ENCODE measurements at places on chromosomes 5 and 9.

DNA sequence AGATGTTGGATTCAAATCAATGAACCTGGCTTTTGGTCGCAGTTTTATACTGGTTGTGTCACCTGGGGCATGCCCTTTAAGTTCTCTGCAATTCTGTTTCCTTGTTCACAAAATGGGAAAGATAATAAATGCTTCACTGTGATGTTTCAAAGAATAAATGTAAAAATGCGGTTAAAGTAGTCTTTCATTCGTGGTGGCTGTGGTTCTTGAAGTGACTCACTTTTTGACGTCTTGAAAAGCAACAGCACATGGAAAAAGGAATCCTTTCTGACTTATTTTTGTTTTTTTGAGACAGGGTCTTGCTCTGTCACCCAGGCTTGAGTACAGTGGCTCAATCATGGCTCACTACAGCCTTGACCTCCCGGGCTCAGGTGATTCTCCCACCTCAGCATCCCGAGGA, 88.4 kb upstream of the SLIT3 start:
- no peak for DNase-seq

- DNase-seq, result no peak
These were observed 81.9 kb downstream of the PTPN3 start for GRCh38 chr9:109416135-109416706.

DNA sequence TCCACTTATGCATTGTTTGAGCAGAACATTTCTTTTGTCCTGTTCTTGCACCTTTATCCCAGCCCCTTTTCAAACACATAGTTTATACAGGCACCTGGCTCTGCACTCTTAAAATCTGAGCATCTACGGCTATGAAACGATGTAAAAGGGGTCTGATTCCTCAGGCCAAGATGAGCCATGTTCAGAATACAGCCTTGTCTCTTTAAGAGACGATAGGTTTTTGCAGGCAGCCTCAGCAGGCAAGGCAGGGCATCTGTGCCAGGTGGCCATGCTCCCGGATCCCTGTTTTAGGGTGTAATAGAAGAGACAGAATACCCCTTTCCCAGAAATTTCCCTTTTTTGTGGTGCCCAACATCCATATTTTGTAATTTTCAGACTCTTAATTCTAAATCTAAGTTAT, 89.1 kb upstream of the NFIB start:
- no peak for DNase-seq

DNA sequence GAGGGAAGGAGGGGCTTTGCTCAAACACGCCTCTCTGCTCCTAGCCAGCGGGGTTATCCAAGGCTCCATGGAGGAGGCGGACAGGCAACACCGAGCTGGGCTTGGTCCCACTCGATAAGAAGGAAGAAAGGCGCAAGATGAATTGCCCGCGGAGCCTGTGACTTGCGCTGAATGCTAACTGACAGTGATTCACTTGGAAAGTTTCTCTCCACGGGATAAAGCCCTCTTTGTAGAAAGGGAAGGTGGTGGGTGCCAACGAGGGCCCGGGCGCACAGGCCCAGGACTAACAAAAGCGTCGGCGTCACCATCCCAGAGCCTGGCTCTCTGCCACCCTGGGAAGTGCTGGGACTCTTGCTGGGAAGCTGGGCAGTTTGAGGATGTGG, 76.0 kb downstream of the VAV2 start:
- DNase-seq, result no peak

DNA sequence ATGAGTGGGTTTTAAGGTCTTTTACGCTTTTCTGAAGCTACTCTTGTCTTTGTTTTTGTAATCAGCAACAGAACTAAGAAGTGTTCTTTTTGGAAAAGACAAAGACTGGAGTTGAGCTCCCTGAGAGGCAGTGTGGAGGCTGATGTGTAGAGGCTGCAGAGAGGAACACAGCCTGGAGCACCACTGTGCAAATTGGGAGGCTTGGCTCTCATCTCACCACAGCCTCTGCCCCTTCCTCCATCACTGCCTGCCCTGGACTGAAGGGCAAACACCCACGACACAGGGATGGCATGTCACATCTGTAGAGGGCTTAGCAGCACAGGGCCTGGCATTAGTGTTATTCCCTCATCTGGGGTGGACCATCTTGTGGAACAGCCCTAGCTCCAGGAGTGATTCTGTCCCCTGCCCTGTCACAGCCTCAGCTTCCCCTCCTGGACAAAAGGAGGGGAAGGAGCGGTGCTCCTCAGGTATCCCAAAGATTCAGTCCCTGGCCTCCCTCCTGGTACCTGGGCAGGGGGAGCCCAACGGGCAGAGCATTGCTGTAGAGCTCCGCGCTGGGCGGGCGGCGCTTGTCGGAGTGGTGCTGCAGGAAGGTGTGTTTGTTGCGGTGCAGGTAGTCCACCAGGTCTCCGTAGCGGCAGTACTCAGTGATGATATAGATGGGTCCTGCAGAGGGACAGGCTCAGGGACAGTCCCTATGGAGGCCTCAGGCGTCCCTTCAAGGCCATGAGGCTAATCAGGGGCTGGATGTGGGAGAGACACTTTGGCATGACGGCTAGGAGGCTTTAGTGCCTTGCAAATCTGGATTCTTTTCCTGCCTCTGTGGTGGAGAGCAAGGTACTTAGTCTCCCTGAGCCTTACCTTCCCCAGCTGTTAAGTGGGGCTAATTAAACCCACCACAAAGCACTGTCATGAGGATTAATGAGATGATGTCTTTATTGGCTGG, 32.8 kb downstream of the PDGFRB start:
- no peak for DNase-seq

DNA sequence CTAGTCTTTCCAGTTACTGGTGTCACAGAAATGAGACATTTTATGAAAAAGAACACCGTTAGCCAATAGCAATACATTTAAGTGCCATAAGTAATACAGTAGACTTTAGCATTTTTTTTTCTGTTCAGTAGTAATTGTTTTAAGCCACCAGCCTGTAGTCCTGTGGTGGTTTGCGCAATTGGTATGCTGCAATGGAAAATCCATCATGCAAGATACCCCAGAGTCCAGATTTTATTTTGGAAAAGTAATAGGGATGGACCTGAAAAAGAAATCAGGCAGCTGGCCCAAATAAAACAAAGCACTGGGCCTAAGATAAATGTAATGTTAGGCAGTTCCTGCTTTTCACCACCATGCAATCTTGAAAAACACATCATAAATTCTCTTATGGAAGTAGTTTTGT, 94.6 kb upstream of the RASGRF2 start:
- no peak for DNase-seq

DNA sequence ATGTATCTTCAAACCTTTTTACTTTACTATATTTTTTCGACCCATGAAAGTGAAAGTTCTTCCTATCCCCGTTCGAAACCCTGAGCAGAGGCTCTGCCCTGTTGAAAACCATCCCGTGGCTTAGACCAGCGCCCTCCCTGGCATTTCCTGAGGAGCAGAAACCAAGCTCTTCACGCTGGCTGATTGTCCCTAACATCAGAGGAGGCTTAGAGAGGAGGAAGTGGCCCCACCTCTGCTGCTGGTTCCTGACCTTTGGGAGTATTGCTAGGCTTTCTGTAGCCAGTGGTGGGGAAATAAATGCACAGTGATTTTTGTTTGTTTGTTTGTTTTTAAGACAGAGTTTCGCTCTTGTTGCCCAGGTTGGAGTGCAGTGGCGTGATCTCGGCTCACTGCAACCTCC, 4.2 kb upstream of the PTGES start:
- DNase-seq, result no peak

GRCh38 chr9:128863647-128864046, 18.1 kb downstream of the KYAT1 start:
- DNase-seq, result peak; percentile 76

- no peak for DNase-seq
These were observed 101.6 kb downstream of the GABBR2 start for GRCh38 chr9:98607152-98607551.

GRCh38 chr5:157290981-157291711, 25.2 kb downstream of the CYFIP2 start:
- no peak for DNase-seq

GRCh38 chr5:161306351-161306995, 240.1 kb downstream of the GABRB2 start:
- no peak for DNase-seq

DNA sequence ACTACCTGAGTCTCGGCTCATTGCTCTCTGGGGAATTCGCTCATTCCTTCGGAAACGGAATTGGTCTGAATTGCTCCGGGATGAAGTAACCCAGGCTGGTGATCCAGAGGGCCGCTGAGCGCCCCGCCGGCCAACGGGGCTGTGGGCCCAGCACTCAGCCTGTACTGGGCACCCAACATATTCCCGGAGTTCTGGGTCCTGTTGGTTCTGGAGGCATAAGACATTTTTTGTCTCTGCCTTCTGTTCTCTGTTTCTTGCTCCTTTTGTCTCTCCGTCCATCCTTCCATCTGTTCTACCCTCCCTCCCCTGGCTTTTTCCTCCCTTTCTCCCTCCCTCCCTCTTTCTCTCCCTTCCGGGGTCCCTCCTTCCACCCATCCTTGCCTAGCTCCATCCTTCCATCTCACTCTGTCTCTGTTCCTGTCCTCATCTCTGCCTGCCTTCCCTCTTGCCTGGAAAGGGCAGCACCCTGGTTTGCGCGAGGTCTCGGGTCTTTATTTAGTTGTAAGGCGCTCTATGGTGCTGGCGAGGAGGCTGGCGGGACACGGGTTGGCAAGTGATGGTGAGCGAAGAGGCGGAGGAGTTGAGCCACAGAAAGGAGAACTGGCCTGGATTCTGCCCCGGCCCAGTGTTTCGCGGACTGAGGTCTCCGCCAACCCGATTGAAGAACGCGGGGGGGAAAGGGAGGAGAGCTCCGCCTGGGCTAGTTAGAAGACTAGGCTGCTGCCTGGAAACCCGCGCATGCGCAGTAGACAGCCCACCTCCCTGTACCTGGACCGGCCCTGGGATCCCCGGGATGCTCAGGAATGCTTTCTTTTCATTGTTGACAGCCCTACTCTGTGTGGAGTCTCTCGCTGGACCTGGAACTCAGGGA, 1468.0 kb downstream of the FOXD4L5 start:
- DNase-seq, result peak; percentile 46

GRCh38 chr9:77502568-77502967, 145.6 kb downstream of the GNA14 start:
- DNase-seq, result no peak

GRCh38 chr5:18299166-18299565, 664.9 kb downstream of the TAF11L14 start:
- DNase-seq, result no peak

DNA sequence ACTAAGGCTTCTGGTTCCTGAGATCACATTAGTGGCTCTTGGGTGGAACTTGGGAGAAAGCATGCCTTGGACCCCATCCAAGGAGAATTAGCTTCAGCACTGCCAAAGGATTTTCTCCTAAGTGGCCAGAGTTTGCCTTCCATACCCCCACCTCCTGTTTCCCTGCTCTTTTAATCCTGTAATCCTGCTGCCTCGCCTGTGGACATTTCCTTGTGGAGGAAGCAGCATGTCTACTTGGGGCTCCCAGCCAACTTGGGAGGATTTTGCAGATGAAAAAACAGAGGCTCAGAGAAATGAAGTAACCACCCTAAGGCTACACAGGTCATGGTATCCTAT, 1.6 kb downstream of the ARSI start:
- DNase-seq, result no peak
